NCI-H1436 treated with DMSO at 0.1 percent for 48 hours (cell line): ENCODE measurements at places on chromosomes 13 and 19.

DNA sequence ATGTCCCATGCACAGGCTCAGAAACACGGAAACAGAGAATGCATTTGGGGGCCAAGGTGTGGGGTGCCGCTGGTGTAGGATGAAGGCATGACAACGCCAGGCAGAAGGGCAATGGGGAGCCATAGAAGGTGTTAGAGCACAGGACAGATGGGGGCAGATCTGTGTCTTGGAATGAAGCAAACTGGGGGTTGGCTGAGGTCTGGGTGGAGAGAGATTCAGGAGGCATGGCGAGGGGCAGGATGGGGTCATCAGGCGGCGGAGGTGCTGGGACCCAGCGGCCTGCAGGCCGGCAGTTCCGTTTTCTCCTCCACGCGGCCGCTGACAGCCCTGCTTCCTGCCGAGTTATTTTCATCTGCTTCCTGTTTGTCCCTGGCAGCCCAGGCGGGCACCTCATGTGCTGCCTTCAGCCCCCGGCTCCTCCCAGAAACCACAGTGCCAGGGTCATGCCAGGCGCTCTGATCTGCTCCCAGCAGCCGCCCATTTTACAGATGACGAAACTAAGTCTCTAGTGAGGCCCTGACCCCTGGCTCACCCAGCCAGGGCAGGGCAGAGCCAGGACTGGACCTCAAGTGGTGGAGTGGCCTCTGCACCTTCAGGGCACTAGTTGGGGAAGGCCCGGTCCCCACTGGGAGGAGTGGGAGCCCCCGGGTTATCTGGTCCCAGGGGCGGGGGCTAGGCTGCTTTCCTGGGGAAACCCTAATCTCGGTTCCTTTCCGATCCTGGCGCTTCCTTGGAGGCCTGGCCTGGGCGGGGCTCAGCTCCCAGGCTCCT lies 2.2 kb downstream of the ARHGAP45 start:
- DNase-seq = no peak

GRCh38 chr13:77328819-77329132 lies 1.9 kb upstream of the MYCBP2 start:
- no peak for DNase-seq

GRCh38 chr19:10861103-10861651 lies 10.2 kb upstream of the CARM1 start:
- DNase-seq = no peak

GRCh38 chr19:52554216-52554971 lies 15.7 kb upstream of the ZNF701 start:
- DNase-seq = no peak

GRCh38 chr19:3046698-3047495 lies 15.4 kb downstream of the TLE5 start:
- no peak for DNase-seq
